Right lung (tissue), 10 donors: ENCODE measurements at places on chromosomes 13 and 19. TPM values are rescaled to one million over a fixed set of nuclear protein-coding genes. Genes with fewer than 3 reads are reported as not detected.

Gene FFAR1
- polyA plus RNA-seq = not detected

GRCh38 chr13:28704282-28704681, 14.5 kb downstream of the SLC46A3 start:
- DNase-seq = no peak

DNA sequence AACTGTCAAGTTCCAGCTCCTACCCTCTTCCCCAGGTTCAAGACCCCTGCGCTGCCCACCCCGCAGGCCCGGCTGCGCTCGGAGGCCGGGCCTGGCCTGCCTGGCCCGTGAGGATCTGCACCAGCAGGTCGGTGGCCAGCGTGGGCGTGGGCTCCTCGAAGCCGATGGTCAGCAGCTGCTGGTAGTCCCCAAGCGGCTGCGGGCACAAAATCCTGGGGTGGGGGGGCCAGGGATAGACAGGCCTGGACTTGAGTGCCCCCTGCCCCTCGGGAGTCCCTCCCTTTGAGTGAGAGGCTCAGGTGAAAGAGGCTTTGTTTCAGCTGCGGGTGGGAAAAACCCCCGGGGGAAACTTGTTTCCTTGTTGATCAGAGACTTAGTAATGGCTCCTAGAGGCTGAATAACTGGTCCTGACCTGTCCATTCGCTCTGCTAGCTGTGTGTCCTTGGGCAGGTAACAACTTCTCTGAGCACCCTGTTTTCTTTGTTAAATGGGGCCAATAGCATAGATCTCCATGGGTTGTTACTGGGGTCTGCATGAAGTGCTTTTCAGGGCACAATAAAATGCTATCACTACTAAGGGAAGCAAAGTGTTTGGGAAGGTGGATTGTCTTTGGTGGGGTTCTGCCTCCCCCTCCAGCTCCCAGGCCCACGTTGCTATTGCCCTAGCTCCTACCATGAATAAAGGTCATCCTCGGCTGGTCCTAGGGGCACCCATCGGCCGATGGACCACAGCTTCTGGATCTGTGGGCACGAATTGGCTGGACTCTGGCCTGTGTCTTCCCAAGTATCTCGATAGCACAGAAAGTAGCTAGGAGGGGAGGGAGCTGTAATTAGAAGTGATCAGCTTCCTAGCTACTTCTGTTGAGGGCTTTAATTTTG, 3.5 kb downstream of the C19orf67 start:
- no peak for DNase-seq

Gene RRAS
- polyA plus RNA-seq = 21.2 TPM
